GM12892 (cell line): ENCODE measurements at places on chromosomes 7 and 10.

- no peak for DNase-seq
These were observed 451.6 kb downstream of the TYW1 start for GRCh38 chr7:67448271-67448670.

DNA sequence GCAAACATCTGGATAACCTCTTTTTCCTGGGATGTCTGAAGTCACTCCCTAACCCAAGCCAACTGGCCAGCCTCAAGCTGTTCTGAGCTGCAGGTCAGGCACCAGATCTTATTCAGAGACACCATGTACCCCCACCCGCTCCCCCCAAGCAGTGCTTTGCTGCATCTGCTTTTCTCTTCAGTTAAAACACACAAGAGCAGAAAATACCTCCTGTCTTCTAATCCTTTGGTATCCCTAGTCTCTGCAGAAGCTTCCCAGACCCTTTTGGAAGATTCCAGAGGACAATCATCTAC lies 3.0 kb downstream of the ZNF488 start:
- DNase-seq: no peak

- no peak for DNase-seq
These were observed 135.9 kb downstream of the LRRC4 start for GRCh38 chr7:127895360-127895759.

DNA sequence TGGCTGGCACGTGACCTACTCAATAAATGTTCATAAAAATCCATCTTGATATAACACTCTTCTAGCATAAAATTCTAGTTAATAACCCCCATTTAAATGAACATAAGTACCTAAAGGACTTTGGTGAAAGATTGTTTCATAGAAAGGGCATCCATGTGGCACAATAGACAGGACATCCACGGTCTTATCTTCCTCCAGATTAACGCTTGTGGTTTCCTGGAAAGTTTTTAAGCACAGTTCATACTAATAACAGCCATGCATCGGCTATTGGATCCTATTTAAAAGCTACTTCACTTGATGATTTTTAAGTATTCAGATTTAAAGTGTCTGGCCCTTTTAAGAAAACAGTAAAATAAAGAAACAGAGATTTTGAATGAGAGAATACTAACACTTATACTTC lies 288.3 kb downstream of the AHR start:
- no peak for DNase-seq

GRCh38 chr10:84607044-84607443 lies 278.7 kb downstream of the CCSER2 start:
- DNase-seq: no peak

GRCh38 chr7:133230591-133231194 lies 22.2 kb upstream of the EXOC4 start:
- no peak for DNase-seq

GRCh38 chr7:42217548-42217947 lies 19.5 kb downstream of the GLI3 start:
- no peak for DNase-seq

DNA sequence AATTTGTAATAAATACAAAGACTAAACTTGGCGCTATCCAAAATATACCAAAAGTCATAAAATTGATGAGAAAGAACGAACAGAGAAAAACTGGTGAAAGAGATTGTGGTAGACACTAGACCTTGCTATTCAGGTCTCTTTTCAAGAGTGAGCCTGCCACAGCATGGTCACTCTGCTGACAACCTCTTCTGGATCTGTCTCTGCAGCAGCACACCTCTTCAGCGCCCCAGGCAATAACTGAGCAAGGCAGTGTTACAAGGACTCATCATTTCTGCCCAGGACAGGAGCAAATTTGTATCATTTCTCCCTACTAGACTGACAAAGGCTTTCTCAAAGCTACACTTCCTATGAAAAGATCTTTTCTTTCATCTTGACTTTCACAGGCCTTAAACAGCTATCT lies 976.0 kb downstream of the DNAJB9 start:
- DNase-seq: no peak

GRCh38 chr10:14554091-14554490 lies 220.6 kb downstream of the FAM107B start:
- no peak for DNase-seq

DNA sequence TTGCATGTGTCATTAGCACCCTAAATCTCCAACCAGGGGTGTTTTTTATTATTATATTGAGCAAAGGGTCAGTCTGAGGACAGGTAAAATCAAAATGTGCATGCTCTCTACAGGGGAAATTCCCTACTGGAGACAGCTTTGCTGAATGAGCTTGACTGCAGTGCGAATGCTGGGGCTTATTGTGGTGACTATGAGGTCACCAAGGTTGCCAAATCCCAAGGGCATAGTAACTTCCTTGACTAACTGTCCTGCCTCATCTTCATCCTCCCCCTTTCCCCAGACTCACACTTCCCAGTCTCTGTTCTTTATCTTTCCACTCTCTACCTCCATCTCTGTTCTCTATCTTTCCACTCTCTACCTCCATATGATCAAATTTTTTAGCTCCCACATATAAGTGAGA lies 22.9 kb upstream of the AOC1 start:
- DNase-seq: no peak

DNA sequence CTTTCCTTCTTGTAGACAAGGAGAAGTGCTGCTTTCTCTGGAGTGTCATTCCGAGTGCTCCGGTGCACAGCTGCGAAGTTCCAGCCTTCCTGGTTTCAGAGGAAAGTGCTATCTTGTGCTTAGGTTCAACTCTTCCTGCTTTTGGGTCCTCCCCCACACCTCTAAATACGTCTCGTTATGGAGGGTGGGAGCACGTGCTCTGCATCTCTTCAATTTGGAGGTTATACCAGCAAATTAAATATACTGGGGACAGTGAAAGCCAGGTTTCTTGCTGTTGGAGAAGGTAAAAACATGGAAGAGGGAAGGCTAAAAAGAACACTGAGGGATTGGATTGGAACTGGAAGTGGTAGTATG lies 2.4 kb upstream of the ESYT2 start:
- DNase-seq: no peak

DNA sequence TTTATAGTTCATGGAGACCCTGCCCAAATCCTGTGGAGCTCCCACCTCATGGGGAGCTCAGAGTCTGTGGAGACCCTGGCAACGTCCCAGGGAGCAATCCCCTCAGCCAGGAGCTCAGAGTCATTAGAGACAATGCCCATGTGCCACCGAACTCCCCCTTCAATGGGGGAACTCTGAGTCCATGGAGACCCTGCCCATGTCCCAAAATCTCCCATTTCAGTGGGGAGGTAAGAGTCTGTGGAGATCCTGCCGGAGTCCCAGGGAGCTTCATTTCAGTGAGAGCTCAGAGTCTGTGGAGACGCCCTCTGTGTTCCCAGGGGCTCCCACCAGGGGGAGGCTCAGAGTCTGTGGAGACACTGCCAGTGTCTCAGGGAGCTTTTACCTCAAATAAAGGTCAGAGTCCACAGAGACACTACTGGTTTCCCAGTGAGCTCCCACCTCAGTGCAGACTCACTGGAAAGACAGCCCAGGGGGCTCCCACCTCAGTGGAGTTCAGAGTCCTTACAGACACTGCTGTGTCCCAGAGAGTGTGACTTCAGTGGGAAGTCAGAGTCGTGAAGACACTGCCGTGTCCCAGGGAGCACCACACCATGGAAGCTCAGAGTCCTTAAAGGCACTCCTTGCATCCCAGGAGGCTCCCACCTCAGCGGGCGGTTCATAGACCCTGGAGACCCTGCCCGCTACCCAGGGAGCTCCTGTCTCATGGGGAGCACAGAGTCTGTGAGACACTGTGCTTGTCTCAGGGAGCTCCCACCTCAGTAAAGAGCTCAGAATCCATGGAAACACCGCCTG lies 5.0 kb downstream of the MYO1G start:
- no peak for DNase-seq

DNA sequence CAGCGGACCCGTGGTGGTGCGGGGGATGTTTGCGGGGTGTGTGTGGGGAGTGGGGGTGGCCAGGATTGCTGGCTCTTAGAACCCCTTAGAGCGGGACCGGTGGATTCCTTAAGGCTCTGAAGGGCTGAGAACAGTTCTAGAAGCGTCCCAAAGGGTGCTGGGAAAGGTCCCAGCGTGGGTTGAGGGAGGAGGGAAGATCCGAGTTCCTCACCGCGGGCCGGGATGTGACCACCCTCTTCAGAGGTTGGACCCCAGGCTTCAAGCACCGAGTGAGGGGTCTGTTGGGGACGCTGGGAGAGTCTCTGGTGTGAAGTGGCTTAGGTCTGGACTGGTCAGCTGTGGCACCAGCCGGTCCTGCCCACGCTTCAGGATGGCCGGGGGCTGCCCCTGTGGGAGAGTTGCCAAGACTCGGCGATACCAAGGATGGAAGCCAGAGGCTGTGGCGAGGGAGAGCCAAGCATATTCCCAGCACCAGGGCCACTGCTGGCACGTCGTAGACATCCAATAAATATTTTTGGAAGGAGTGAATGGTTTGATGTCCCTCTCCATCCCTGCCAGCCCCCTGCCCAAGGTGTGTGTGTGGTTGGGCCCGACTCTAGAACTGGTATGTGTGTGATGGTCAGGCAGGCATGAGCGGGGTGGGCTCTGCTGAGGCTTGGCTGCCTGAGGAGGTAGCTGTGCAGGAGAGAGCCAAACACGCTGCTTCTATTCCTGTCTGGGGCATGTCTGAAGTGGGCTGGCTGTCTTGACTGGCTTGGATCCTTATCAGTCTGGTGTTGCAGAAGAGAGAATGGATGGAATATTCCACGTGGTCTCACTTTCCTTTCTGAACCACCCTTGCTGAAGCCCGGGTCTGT lies 19.2 kb downstream of the ZNF775 start:
- DNase-seq: no peak

DNA sequence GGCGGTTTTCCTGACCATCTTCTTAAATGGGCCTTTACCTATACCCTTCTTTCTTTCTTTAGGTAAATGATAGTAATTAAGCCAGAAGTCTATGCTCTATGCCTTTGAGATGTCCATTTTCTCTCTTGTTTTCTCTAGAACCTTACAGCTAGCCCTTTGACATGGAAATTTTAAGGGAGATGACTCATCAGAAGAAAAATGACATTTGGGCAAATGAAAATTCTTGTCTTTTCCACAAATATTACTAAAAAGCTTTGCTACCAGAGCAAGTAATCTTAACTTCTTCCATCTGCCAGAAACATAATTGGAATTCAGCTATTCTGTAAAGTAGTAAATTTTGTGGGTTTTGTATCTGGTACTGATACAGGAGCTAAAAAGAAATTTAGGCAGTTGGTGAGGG lies 59.5 kb downstream of the CCDC3 start:
- DNase-seq: no peak

GRCh38 chr10:94370501-94370900 lies 7.8 kb upstream of the NOC3L start:
- no peak for DNase-seq

DNA sequence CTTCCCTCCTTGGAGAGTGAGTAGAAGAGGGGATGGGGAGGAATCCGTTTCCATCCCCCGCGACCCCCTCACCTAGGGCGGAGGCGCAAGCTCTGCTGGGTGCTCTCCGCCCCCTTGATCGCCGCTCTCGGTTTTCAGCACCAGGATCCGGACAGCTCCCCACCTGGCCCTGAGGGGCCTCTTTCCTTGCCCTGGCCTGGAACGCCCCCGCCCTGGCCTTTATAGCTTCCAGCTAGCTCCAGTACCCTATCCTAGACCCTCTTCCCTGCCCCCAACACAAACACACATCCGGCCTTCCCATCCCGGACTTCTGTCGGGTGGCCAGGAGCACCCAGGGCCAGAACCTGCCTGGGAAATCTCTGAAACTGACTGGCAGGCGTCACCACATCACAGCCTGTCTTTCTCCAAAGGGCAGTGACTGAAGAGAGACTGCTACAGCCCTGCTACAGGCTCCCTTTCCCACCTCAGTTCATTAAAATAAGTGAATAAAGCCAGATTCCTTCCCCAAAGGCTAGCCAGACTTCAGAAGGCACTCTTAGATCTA lies 72.3 kb upstream of the LEP start:
- DNase-seq: no peak
